IgD-negative memory B cell (primary cell): ENCODE measurements at places on chromosomes 1 and 21. TPM values are rescaled to one million over a fixed set of nuclear protein-coding genes. Genes with fewer than 3 reads are reported as not detected.

The MMEL1 gene
- polyA plus RNA-seq = 5.8 TPM

The MNDA gene
- 25.4 TPM for polyA plus RNA-seq

The RALGPS2 gene
- 257 TPM for polyA plus RNA-seq

The DYRK3 gene
- 0.31 TPM for polyA plus RNA-seq

The RGS8 gene
- polyA plus RNA-seq = not detected

The RPS6KC1 gene
- polyA plus RNA-seq = 7.6 TPM

The CLCA4 gene
- polyA plus RNA-seq = 0.16 TPM

The FNDC10 gene
- not detected for polyA plus RNA-seq

The CYP2J2 gene
- 1.0 TPM for polyA plus RNA-seq
